Foreskin keratinocyte (primary cell): ENCODE measurements at places on chromosomes 13 and 19.

DNA sequence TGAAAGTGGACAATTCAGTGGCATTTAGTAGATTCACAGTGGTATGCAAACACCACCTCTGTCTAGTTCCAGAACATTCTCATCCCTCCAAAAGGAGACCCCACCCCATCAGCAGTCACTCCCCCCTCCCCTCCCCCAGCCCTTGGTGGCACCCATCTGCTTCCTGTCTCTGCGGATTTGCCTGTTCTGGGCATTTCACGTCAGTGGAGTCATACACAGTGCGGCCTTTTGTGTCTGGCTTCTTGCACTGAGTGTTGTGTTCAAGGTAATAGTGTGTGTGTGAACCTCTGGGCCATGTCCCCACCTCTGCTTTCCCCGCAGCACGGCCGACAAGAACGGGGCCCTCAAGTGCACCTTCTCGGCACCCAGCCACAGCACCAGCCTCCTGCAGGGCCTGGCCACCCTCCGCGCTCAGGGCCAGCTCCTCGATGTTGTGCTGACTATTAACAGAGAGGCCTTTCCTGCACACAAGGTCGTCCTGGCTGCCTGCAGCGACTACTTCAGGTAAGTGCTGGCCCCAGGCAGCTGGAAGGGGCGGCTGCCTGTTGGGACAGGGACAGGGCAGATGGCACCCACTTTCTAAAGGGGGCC is 19.4 kb upstream of the CRTC1 start:
- no peak for DNase-seq

DNA sequence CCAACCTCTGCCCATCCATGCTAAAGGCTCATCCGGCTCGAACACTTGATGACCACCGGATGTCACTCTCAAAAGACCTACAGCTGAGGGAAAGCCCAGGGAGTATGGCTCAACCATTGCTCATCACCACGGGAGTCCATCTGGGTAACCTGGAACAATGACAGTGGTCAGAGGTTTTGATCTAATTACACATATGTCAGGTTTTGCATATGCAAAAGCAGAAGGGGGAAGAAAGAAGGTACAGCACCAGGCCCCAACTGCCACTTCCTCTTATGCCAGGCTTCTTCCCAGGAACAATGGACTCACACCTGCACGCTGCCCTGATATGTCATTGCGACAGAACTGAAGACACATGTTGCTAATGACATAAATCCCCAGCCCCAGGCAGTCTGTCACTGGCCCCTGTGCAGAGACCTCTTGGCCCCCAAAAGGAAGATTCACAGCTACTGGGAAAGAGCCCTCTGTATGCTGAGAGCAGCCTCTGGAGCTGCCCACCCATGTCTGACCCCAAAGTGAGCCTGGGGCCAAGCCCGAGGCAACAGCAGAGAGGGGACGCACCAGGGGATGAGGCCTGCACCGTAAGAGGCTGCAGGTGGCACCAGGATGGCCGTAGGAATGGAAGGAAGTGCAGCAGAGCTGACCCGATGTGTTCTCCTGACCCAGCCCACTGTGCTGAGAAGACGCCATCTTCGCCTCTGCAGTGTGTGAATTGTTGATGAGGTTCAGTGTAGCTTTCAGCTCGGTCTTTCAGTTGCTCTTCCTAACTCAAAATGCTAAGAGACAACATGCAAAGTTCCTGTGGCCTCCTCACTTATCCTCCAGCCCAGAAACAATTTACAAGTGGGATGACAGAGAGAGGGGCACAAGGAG is 26.3 kb downstream of the EPS15L1 start:
- no peak for DNase-seq

GRCh38 chr13:94987081-94987480 is 274.7 kb upstream of the SOX21 start:
- no peak for DNase-seq

DNA sequence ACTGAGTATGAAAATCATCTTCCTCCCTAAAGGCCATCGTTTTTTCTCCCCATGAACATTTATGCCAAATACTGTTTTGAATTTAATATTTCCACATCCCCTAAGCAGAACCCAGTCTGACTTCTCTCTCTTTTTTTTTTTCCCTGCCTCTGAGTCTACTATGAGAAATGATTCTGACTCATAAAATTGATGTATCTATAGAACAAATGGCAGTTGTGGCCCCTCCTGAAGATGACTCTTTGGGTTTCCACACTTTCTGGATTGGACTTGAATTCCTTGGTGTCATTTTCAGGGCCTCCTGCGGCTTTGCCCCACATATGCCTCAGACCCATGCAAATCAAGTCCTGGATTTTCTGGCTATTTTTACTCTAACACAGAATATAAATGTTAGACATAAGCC is 22.7 kb upstream of the NAXD start:
- peak; percentile 33 for DNase-seq

DNA sequence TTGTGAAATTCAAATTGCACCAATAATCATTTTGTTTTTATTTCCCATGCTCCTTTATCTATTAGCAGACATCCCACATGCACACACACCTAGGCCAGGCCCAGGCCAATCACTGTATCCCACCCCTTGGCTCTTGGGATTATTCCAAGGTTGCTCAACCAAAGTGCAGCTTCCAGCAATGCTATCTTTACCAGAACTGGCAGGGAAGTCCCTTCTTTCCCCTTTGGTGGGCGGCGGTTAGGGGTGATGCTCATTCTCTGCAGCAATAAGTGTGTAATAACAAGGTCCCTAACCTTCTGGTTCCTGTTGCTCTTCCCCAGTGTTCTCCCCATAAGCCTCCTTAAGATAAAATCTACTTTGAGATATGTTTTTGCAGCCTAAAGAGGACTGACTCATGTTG is 18.3 kb upstream of the KCTD12 start:
- DNase-seq, result no peak

- DNase-seq, result no peak
Observed at GRCh38 chr19:18895824-18896341, at the start of gene CERS1. Gene CERS1 (minus strand): TSS chr19:18896158. CDS start chr19:18896072, 86 bp downstream.

DNA sequence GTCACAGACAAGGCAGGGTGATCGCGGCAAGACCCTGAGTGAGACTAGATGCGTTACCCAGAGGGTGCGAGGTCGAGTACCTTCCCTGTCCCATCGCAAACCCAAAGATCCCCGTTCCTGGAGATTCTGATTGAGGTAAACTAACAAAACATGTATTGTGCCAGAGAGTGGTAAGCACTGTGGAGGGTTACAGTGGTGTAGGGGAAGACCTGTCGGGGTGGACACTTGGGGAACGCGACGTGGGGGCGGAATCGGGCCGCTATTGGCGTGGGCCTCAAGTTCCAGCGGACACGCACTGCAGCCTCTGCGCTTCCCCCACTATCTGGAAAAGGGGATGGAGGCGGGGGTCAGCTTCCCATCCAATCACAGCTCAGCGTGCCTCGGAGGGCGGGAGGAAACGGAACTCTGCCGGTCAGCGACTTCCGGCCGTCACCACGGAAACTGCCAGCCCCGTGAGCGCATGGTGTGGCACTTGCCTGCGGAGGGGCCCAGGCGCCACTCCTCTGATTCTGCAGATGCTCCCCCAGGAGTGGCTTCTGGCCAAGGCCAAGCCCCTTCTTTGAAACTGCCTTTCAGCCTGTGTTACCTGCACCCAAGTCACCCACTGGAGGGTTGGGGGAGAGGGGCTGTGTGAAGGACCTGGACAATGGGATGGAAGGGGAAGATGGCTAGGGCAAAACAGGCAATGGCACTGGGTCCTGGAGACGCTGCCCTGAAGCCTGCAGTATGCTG is 1.0 kb upstream of the UBE2M start:
- peak; percentile 78 for DNase-seq

GRCh38 chr19:50535672-50536187 is 22.0 kb upstream of the ASPDH start:
- DNase-seq, result no peak

- DNase-seq, result no peak
Observed at GRCh38 chr19:343941-344624, 513 bp downstream of the MIER2 start.

DNA sequence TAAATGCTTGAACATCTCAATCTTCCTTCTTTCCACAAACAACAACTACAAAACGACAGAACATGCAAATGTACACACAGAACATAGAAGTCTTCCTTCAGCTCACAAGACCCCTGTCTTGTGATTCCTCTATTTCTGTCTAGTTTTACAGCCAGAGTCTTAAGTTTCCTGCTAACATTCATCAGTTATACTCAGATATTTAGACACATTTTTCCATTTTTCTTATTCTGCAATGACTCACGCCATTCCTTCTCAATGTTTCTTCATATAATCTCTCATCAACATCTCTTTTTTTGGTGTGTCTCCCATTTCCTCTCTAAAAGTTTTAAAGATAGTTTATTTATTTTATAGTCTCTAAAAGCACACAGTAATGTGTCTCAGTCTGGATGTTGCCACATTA is 1872.9 kb upstream of the PCDH20 start:
- DNase-seq, result no peak

GRCh38 chr19:31355665-31356289 is 6.5 kb upstream of the TSHZ3 start:
- no peak for DNase-seq

DNA sequence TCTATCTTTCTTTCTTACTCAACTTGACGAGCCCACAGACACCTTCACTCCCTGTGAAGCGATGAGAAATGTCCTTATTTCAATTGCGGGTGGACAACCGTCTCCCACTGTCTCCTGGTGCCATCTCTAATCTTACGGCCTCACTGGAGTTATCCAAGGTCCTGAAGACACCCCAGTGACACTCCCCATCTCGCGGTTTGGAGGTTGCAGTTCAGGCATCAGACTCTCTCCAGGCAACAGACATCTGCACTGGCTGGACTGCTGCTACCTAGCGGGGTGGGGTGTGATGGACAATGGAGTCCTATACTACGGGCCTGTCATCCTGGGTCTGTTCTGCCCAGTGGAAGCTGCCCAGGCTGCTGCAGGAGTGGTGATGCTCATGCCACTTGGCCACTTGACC is 18.3 kb upstream of the IRS2 start:
- DNase-seq, result no peak
